Left kidney (tissue), 8 donors: ENCODE measurements at places on chromosomes 16 and 17. TPM values are rescaled to one million over a fixed set of nuclear protein-coding genes. Genes with fewer than 3 reads are reported as not detected.

DNA sequence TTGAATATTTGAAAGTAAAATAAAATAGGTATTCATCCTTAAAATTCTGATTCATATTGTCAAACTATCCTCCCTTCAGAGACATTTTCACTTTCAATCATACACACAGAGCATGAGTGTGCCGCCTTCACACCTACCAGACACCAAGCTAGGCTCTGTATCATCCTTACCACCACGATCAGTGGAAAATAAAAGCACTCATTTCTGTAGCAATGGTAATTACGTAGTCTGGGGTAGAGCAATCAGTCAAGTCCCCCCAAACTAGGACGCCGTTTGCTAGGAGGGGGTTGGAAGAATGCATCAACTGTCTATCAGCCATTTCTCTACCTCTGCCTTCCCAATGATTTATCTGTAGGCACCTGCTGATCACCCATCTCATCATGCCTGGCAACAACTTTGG is 84.6 kb upstream of the GRIN2A start:
- no peak for DNase-seq

DNA sequence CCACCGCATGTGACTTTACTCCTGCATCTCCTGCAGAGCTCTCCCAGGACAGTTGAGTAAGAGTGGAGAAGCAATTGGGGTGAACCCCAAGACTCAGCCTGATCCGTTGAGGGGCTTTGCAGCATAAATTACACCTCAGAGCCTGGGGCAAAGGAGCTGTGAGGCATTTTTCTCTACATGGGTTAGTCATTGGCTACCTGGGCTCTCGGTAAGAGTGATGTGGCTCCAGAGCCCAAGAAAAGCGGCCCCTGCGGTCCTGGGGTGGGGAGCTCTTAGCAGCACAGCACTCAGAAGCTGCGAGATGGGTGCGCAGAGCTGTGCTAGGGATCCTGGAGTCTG is 40.4 kb upstream of the C16orf78 start:
- no peak for DNase-seq

DNA sequence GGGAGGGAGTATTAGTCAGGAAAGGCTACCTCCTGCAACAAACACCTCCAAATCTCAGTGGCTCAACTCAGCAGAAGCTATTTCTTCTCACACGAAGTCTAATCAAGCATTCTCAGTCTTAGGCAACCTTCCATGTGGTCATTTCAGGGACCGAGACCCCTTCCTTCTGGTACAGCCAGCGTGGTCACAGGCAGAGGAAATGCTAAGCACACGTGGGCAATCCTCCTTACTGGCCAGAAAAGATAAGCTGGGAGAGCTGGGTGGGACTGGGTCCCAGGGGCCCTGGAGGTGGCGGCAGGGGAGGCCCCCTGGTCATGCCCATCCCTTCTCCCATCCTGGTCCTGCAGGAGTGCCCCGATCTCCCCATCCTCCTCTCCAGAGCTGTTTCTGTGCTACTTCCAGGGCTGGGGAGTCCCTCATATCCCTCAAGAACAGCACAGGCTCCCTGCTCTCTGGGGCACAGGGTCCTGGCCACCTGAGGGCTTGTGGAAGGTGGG is 5.7 kb upstream of the CX3CL1 start:
- DNase-seq, result no peak

DNA sequence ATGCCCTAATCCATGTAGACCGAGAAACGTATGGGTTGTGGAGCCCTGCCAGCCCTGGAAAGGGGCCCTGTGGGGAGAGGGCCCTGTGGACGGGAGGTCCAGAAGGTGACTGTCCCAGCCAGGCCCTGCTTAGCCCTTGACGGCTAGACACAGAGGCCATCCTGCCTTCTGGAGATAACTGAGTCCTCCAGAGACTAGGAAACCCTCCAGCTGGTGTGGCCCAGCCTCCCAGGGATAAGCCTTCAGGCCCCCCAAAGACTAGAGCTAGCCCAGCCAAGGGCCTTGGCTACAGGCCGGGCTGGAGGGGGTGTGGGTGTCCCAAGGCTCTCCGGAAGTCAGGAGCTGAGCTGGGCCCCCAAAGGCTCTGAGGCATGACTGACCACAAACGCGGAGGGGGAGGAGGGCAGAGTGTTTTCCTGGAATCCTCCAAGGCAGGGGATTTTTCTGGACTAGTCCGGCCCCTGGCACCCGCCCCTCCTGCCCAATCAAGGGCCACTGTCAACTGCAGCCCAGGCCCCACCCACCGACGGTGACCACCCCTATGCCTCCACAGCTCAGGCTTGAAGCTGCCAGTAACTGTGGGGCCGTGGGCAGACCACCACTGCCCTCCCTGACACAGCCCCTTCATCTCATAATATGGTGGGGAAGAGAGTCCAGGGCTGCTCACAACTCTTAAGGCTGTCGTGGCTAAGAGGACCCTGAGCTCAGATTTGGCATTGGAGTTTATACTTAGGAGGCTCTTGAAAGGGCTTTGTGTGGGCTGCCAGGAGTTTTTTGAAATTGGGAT is 885 bp upstream of the VASN start:
- no peak for DNase-seq

- DNase-seq, result no peak
Measured at GRCh38 chr16:12583237-12583897, 220.3 kb downstream of the CPPED1 start.

GRCh38 chr17:73772107-73772705 is 128.0 kb upstream of the SDK2 start:
- no peak for DNase-seq

DNA sequence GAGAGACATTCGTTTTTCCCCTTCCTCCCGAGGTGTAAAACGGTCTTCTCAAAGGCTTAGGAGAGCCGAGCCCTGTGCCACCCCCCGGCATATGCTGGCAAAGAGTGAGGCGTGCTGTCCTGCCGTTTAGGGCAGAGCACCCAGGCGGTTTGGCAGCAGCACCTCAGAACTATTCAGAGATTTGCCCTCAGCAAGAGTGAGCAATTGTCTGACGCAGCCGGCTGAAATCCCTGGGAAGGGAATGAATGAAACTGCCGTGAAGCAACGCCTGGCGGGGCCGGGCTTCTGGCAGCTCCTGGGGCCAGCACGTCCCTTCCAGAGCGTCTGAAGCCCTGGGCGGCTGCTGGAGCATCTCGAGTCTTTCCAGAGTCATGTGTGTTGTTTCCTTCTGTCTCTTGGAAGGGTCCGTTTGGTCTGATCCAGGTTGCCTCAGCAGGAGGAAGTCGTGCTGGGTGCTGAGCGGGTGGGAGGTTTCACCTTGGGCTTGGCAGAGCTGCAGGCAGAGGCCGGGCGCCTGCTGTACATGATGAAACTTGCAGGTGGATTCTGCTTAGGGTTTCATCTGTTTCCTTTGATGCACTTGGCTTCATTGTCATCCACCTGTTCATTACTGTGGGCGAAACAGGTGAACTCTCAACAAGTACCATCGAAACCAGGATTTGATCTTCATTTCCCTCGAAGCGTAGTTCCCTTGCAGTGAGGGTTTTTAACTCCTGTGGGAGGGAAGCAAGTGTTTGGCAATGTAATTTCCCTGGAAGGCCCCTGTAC is 35.4 kb downstream of the TBCD start:
- no peak for DNase-seq

DNA sequence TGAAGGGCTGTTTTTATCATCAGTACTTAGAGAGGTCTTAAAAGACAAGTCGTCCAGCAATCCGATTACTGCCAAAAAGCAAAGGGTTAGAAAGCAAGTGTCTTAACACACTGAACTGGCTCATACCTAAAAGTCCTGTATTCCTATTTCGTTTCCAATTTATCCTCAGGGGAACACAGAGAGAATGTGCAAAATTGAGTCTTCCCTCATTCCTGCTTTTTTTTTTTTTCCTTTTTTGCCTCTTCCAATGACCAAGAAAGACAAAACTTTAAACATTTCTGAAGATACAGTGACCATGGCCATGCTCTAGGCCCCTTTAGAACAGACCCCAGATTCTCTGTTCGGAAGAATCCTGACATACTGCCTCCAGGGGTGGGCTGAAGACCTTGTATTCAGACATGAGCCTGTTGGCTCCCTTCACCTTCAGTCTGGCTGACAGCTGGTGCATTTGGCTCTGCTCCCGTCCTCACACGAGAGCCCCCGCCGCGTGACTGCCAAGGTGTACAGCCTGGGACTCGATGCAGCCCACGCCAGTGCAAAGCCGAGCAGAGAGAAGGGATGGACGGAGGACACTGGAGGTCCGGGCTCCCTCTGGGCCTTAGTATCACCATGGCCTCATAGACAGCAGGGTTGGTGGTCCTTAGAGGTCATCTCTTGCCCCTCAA is 47.0 kb downstream of the COTL1 start:
- no peak for DNase-seq

- DNase-seq, result no peak
Measured at GRCh38 chr16:81101702-81102101, 5.5 kb upstream of the GCSH start.

- DNase-seq, result no peak
Measured at GRCh38 chr17:36722903-36723263, 121.5 kb downstream of the MRM1 start.

- no peak for DNase-seq
Measured at GRCh38 chr17:49132317-49132698, 261 bp upstream of the B4GALNT2 start.

DNA sequence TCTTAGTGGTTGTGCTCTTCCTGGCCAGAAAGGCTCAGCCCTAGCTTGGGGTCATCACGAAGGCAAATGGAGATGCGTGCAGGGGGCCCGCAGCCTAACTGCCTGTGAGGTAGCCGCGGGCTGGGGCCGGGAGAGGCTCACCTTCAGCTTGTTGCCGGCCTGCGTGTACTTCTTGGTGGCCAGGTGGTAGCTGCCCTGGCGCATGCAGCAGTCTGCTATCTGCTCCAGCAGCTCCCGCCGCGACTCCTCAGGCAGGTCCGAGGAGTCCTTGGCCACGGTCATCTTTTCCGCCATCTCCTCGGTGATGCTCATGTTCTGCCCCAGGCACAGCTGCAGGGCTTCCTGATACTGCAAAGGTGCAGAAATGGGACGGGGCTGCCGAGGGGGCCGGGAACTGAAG is 13.0 kb upstream of the TMEM204 start:
- no peak for DNase-seq

GRCh38 chr17:33803686-33804085 is 451.4 kb upstream of the CCL2 start:
- no peak for DNase-seq

The INCA1 gene
- polyA plus RNA-seq, result 8.8 TPM

The GPR179 gene
- polyA plus RNA-seq, result 0.28 TPM

The CIAO3 gene
- 26.7 TPM for polyA plus RNA-seq

The SGCA gene
- polyA plus RNA-seq, result 0.80 TPM
